Activated CD4-positive, alpha-beta T cell treated with anti-CD3 and anti-CD28 coated beads, Interleukin-2, amount 10 ng/mL, durations not matched to agents 7 days and 5 days (primary cell): ENCODE measurements at places on chromosomes 7 and 10.

DNA sequence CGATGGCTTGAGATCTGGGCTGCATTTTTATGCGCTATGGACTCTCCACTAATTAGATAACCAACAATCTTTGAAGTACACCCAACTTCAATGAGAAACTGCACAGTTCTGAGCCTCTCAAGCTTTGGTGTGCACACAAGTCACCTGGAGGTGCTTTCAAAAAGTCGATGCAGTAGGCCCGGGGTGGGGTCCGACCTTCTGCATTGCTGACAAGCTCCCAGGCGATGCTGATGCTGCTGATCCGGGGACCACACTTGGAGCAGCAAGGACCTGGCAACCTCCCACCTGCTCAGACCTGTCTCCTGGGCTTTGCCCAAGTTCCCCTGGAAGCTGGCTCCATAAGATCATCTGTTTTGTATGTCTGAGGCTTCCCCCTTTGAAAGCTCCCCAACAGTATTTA lies 10.7 kb downstream of the KIAA1549 start:
- no peak for DNase-seq

DNA sequence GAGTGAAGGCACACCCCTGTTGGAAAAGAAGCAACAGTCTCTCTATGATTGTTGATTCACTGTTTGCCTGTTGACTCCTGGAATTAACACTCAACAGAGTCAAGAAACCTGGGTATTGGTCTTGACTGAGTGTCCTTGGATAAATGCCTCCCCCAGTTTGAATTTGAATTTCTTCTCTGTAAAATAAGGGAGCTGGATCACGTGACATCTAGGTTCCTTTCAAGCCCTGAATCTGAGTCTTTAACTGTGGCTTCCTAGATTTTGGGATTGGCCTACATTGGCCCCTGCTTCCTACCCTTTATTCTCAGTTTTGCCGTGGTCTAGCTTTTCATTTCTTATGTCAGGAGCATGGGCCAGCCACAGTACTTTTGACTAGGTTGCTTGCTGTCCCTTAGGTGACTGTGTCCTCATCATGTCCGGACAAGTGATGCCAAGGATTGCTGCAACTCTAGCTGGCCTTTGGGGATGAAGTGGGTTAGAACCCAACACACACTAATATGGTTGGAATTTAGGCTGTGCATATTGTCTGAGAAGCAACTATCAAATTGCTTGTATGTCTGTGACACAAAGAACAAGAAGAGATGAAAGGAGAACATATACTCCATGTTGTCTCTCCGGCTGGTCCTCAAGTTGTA lies 35.4 kb downstream of the CALD1 start:
- no peak for DNase-seq

DNA sequence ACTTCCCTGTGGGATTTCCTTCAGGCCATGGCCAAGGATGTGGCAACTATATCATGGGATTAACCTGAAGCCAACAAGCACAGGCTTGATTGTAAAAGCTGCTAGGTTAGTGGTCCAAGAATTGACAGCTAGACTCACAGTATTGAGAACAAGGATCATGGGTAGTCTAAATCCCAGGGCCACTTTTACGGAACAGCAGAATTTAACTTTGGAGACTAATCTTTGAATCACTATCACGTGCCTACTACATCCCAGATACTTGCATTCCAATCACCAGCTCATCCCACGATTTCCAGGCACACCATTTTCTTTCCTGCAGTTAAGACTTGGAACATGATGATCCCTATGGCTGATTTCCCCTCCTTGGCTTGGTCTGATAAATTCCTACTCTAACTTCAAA lies 65.6 kb upstream of the ADO start:
- no peak for DNase-seq

- no peak for DNase-seq
Observed at GRCh38 chr7:117870448-117871130, 2.7 kb downstream of the CTTNBP2 start.

DNA sequence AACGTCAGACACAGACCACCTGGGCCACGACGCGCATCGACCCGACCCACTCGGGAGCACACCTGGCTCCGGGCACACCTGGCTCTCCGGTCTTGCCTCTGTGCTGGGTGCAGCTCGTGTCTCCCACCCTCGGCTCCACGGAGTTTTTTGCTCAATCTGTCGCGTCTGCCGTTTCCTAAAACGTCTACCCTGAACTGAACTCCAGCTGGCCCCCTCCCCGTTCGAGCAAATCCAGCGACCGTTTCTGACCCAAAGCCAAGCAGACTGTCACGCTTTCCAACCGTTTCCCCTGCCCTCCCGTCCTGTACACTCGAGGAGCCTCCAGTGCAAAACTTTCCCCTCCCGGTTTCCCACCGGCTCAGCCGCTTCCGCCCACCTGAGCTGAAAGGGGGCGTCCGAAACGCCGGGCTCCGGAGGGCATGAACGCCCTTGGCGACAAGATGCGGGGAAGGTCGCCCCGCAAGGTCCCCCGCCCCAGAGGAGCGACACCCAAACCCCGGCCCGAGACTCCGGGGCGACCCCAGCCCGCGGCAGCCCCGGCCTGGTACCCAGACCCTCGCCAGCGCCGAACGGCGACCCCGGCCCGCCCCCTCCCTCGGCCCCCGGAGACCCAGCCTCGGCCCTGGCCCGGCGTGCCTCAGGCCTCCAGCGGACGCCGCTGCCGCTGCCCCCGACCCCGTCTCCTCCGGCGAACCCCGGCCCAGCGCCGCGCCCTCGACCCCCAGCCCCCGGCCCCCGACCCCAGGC lies 557 bp downstream of the CYTH3 start:
- peak; percentile 8 for DNase-seq

GRCh38 chr10:23099816-23100215 lies 4.4 kb downstream of the MSRB2 start:
- DNase-seq, result no peak

- DNase-seq, result no peak
Observed at GRCh38 chr10:109953766-109954165, 30.5 kb upstream of the XPNPEP1 start.

DNA sequence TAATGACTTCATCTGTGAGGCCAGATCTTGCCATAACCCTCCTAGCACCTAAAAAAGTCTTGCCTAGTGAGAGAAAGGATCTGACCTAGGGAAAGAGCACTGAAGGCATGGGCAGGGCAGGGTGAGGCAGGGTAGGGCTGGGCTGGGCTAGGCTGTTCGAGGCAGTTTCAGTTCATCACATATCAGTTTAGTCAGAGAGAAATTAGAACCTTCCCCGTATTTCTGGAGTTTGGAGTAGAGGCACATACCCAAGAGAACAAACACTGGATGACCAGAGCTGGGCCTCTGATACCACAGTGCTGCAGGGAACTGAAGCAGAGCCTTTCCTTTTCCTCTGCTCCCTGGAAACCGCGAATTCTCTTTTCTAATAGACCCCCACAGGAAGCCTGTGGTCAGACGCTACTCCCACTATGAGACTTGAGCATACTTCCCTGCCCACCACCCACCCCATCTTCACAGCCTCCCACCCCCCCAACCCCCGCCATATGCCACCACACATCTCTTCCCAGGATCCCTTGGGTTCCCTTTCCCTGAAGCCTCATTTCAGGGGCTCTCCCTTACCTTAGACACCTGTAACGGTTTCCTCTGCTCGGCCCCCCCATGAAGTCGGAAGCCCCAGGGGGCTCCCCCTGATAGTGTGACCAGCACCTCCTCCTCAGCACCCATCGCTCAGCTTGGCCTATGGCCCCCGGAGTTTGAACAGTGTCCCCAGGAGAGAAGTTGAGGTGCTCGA lies 406 bp downstream of the SYNPO2L start:
- DNase-seq, result no peak

DNA sequence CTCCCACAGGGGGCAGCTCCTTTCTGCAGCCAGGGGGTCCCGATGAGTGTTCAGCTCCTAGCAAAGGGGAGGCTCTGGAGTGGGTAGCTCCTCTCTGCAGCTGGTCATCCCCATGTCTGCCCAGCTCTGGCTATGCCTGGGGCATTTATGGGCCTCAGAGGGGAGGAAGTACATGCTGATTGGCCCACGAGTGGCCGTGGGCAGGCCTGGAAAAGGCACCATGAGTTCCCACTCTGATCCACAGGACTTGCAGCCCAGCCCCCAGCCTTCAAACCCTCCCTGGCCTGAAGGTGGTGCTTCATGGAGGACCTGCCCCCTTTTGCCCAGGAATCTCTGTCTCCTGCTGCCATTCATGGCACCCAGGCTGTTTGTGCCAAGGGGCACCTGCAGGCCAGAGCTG lies 268.8 kb downstream of the DNAJB6 start:
- no peak for DNase-seq

DNA sequence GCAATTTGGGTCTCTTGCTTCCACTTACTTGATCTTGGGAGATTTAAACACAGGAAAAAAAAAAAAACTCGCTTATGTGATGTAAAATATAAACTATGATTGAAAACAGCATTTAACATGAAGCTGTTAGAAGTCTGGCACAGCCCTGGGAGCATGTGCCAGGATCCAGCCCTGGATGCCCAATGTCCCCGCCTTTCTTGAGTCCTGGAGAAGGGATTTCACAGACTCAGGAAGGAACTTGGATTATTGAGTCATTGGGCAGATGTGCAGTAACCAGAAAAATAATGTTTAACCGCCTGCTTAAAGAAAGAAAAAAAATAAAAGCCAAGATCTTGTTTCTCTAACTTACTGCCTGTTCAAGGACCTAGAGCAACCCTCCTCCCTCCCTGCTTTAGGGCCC lies 3.7 kb upstream of the JCAD start:
- DNase-seq, result no peak

DNA sequence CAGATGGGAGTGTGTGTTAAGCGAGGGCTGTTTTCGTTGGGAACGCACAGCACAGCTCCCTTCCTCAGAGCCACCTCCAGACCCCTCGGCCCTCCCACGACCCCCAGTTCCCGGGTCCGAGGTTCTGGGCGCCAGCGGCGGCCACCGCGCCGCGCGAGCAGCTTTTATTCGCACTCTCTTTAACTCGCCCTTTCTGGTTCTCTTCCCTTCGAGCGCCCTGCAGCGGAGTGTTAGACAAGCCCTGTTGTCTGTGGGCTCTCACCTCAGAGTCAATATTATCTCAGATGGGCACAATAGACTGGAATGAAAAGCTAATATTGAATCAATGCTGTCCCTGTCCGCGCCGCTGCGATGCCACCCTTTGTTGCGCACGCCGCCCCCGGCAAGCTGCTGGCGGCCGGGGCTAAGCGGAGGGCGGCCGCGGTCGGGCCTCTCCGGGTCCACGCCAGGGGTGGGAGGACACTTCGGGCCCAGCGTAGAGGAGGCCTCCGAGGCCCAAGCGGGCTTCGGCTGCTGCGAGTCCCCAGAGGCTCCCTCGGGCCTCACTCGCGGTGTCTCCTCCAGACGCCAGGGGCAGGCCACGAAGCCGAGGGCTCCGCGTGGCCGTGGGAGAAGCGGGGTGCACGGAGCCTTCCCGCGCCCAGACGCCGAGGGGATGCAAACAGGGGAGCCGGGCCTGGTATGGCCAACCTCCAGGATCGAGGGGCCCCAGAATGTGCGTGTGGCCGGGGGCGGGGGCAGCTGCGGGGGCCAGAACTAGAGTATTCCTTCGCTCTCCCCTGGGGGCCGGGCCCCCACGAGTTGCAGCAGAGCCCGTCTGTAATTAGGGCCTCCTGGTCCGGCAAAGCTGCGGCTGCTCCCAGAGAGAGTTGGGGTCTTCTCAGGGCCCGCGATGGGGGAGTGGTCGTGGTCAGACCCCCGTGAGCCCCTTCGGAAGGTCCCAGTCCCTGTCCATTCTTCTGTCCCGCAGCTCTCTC lies 7.9 kb upstream of the EMX2 start:
- DNase-seq, result no peak

DNA sequence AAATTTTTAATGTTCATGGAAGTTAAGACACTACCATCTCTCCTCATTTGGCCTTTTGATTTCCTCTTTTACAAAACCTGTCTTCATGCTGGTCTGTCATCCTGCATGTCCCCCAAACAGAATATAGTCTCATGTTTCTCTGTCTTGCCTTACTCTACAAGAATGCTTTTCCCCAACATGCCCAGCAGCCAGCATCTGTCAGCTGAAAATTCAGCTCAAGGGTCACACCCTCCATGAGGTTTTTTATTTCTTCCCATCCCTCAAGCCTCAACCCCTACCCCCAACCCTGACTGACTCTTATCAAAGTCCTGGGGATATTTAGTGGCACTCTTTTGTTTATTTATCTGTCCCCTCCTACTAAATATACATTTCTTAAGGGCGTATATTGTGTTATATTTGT lies 202.0 kb downstream of the ANK3 start:
- DNase-seq, result no peak

GRCh38 chr10:102406815-102407214 lies 11.3 kb downstream of the NFKB2 start:
- no peak for DNase-seq

DNA sequence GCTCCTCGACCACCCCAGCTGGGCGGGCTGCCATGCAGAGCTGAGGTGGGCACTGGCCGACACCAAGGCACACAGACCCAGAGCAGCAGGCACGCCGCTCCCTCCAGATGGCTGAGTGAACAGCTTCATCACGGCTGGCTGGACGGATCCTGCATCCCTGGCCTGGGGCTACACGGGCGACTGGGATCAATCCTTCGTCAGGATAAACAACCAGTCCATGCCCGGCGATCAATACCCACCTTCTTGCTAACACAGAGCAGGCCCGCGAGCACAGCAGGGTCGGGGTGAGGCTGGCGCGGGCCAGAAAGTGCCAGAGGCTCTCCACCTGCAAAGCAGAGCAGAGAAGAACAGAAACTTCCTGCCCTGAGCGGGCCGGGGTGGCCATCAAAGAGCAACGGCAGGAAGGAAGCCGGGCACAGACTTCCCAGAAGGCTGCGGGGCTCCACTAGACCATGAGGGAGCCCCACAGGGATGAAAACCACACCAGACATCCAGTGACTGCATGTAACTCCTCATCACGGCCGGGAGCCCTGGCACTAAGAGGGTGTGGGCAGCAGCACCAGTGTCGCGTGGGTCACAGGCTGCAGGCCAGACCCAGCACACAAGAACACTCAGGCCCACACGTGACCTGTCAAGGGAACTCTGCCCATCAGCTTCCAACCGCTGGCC lies 166.4 kb downstream of the MAD1L1 start:
- DNase-seq, result peak; percentile 54

- DNase-seq, result no peak
Observed at GRCh38 chr10:34094146-34094696, 720.9 kb downstream of the PARD3 start.

DNA sequence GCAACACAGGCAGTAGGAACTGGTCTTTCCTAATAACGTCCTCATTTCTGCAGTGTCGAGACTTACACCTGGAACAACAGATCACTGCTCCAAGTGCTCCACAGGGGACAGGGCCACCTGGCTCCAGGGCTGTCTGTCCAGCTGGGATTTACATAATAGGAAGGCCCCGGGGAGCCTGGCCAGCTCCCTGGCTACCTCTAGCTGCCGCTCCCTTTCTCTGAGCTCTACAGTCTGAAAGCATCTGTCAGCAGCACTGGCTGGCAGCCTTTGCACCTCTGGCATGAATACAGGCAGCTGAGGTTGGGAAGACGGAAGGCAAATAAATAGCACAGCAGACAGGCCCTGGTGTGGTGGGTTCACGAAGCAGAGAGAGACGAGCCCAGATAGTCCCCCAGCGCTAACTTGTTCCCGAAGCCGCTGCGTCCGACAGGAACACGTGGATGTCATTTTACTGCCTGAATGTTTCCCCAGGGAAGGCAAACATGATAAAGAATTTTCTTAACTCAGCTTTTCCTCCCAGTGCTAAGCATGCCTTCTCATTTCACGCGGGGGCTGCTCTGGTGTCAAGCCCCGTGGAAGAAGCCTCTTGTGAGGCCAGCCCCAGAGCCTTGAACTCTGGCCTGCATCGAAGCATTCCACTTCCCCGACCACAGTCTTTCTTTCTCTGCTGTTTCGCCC lies 105.4 kb downstream of the ITIH5 start:
- DNase-seq, result no peak

GRCh38 chr10:22761569-22762220 lies 47.3 kb upstream of the PIP4K2A start:
- DNase-seq, result no peak

GRCh38 chr7:34501156-34501555 lies 156.9 kb upstream of the NPSR1 start:
- DNase-seq, result no peak
